ENCODE measurements at places on chromosomes 5 and 9. TPM values are rescaled to one million over a fixed set of nuclear protein-coding genes. Genes with fewer than 3 reads are reported as not detected.

The GRM6 gene
- total RNA-seq: not detected

The AQP3 gene
- total RNA-seq: 352 TPM

The NR4A3 gene
- 3.8 TPM for total RNA-seq

The SPATA31A7 gene
- total RNA-seq: not detected

The IL11RA gene
- total RNA-seq: 18.7 TPM

DNA sequence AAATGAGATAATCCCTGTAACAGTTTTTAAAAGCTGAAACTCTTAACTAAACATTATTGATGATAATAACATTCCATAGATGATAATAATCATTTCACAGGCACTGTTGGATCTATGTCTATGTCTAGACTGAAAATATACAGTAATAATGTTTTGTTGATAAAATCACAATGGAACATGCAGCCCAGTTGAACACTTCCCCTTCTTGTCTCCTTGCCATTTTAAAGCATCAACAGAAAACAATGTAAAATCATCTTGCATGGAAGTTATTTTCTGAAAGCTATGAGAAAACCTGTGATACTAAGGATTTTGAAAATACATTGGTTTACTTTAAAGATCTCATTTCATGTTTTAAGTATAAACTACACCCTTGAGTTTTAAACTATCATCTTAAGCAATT, 1.9 kb downstream of the GAPT start:
- no peak for DNase-seq

DNA sequence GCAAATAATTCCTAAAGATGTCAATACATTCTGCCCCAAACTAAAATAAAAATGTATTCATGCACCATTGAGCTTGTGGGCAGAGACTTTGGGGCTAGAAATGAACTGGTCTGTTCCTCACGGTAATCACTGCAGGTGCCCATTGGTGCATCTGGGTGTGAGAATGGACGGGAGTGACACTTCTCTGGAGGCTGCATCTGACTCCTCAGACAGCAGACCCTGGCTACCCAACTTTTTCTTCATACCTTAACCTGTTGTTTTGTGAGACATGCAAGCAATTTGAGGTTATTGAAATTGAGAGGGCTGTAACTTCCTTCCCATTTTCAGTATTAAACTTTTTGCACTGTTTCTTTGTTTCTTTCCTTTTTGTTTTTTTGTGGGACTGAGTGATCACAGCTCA, 333.4 kb downstream of the ICE1 start:
- DNase-seq: no peak

DNA sequence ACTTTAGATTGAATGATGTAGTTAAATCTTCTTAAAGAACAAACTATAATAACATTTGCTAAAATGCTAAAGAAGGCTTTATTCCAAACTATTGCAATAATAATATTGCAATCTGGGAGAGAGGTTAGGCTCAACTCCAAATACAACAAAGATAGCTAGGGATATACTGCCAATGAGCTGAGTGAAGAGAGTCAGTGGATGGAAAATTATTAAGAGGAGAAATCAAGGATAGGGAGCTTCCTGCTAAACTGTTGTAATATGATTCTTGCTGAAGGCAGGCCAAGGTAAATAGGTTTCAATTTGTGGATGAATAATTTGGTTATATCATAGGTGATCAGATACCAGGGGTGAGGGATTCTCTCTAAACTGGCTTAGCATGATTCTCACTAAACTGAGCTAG, 1651.5 kb downstream of the EFNA5 start:
- no peak for DNase-seq

GRCh38 chr5:98454407-98454806, 319.1 kb upstream of the RGMB start:
- no peak for DNase-seq

- DNase-seq: no peak
These were observed 3.5 kb downstream of the ASPN start for GRCh38 chr9:92478783-92479182.

- no peak for DNase-seq
These were observed 49.5 kb downstream of the AMBP start for GRCh38 chr9:114028646-114029045.

DNA sequence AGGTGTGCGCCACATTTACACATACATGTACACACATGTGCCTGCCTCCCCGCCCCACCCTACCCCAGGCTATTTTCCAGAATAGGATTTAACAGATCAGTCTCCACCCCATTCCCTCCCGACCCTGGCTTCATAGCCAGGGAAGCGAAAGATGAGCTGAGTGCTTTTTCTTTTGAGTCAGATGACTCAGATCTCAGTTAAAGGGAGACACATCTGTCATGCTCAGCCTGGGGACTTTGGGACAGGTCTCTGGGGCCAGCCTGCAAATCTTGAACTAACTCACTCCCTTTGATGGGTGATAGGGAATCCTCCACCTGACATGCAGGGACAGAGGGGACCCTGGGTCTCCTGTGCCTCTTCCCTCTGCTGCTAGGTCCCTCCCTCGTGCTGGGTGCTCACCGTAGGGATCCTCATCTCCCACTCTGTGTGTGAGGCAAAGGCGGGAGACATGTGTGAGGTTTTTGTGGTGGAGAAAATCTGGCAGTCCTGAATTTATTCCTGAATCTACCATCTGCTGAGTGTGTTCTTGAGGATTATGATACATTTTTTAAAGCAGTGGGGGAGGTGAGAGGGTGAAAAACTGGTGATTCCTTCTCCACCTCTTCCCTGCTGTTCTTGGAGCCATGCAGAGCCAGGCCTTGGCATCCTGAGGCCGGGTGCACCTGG, 37.7 kb downstream of the NEUROG1 start:
- DNase-seq: no peak
